ENCODE measurements at places on chromosomes 16 and 17.

GRCh38 chr17:1162116-1162855, 17.5 kb downstream of the ABR start:
- no peak for DNase-seq

DNA sequence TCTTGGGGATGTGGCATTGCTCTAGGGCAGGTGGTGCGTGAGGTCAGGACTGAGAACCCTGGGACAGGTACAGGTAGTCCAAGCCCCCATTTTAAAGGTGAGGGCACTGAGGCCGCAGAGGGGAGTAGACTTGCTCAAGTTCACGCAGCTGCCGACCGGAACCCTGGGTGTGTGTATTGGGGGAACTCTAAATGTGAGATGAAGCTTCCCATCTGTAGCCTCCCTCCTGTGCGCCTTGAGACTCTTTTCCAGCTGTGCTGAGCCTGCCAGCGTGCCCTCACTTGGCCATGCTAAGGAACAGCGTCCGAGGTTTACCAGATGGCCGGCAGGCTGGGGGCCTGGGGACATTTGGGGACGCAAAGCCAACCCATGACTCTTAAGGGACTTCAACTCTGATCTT, 79.0 kb upstream of the CDC42EP4 start:
- no peak for DNase-seq

DNA sequence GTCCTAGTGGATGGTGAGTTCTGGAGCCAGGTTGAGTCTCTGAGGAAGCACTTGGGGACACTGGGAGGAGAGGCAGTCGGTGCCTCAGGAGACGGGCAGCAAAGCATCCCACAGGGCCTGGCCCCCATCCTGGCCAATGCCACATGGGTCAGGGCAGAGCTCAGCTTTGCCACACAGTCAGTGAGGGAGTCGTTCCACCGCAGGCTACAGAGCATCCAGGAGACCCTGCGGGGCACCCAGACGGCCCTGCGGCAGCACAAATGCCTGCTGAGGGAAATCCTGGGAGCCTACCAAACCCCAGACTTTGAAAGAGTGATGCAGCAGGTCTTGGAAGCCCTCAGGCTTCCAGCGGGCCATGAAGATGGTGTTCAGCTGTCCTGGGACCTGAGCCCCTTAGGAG, 39.7 kb downstream of the PLD6 start:
- no peak for DNase-seq

DNA sequence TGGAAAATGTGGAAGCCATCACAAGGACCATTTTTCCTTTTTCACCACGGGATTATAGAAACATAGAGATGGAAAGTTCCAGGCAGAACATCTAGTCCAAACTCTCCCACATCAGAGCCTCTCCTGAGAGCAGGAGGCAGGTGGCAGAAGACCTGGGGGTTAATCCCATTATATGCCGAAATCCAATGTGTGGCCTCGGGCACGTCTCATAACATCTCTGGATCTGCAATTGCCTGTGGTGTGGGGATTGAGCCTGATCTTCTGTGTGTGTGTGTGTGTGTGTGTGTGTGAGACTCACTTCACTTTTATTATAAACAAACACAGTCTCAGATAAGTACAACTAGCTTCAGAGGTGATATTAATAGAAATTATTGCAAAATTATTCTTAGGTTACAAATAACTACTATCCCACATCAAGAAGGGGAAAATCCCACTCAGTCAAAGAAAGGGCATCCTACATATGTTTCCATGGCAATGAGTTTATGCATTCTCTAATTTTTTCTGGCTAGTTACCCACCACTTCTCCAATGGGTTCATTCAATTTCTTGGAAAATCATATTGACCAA, 199.1 kb downstream of the FOXL1 start:
- no peak for DNase-seq

- no peak for DNase-seq
Measured at GRCh38 chr17:72523491-72523890, 402.7 kb downstream of the SOX9 start.

DNA sequence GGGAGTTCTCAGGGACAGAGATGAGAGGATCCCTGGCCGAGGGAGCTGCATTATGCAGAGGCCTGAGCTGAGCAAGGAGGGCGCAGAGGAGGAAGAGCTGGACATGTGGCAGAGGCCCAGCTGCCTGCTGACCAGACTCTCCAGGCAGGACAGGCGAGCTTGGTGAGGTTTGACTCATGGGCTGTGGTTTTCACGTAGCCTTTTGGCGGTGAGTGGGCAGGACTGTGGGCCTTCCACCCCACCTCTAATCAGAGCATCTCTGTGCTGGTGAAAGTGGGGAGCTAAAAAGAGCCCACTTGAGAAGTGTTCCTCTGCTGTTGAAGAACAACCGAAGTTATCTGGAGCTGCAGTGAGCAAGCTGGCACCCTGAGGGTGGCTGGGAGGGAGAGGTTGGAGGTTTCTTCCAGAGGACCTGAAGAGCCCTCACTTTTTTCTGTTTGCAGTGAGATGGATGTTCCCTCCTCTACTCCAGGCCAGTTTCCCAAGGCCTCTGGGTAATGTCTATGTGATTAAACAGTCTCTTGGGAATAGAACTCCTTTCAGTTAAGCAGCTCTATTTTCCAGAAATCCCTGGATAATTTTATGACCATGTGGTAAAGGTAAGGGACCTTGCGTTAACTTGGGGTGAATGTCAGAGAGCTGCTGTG, 11.9 kb downstream of the EPN2 start:
- no peak for DNase-seq

- DNase-seq, result no peak
Measured at GRCh38 chr17:73785958-73786743, 141.9 kb upstream of the SDK2 start.

GRCh38 chr17:65235284-65235683, 98.1 kb downstream of the RGS9 start:
- no peak for DNase-seq

DNA sequence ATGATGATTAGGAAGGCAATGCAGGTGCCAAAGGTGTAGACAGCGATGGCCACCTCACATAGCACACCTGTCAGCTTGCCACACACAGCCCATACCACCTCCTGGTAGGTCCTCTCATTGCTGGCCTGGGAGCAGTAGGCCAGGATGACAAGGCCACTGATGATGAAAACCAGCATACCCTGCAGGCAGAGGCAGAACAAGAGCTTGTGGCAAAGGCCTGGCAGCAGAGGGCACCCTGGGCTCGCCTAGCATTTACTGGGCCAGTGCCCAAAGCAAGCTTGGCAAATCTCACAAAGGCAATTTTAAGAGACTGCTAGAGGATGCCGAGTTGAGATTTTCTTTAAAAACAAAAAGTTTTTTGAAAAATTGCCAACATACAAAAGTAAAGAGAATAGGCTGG, 5.9 kb downstream of the SLC38A7 start:
- no peak for DNase-seq

DNA sequence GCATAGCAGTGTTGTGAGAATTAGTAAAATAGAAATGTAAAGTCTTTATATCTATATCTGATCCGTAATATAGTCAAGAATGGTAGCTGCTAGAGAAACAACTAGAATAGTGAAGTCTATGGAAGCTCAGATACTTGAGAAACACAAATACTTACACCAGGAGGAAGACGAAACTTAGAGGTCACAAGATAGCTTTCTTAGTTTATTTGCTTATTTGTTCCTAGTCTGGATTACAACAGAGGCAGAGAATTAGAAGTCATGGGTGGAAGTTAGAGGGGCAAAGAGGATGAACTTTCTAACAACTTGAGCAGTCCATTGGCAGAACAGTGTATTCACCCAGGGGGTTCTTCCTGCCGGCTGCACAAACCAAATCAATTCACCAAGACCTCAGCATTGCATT, 13.9 kb downstream of the GNGT2 start:
- no peak for DNase-seq

- no peak for DNase-seq
Measured at GRCh38 chr17:4710693-4711634, 532 bp downstream of the ARRB2 start.

DNA sequence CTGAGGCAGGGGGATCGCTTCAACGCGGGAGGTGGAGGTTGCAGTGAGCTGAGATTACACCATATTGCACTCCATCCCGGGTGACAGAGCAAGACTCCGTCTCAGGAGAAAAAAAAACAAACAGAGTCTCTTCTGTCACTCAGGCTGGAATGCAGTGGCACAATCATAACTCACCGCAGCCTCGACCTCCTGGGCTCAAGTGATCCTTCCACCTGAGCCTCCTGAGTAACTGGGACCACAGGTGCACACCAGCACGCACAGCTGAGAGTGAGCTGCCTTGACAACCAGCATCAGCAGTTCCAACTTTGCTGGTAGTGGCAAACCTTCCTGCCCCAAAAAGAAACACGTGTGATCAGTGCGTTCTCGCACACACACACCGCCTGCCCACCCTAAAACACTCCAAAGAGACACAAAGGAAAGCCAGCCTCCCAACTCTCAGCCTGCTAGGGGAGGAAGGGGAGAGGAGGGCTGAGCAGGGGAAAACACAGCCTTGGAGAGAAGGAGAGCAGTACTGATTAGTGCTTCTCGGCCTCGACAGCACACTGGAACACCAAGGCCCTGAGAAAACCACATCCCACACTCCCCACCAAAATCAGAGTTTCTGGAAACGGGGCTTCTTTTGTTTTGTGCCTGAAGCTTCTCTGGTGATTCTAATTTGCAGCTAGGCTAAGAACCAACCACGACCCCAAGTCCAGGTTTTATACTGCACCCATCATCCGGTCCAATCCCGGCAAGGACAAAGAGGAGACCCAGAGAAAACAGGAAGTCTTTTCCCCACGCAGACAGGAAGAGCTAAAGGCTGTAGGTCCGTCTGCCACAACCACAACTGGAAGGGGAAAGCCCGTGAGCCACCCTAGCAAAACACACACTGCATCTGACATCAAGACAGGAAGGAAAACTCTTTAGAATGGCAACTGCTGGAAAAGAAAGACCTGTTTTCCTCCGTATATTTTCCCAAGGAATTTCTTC, 28.8 kb downstream of the ZCCHC14 start:
- DNase-seq, result no peak

DNA sequence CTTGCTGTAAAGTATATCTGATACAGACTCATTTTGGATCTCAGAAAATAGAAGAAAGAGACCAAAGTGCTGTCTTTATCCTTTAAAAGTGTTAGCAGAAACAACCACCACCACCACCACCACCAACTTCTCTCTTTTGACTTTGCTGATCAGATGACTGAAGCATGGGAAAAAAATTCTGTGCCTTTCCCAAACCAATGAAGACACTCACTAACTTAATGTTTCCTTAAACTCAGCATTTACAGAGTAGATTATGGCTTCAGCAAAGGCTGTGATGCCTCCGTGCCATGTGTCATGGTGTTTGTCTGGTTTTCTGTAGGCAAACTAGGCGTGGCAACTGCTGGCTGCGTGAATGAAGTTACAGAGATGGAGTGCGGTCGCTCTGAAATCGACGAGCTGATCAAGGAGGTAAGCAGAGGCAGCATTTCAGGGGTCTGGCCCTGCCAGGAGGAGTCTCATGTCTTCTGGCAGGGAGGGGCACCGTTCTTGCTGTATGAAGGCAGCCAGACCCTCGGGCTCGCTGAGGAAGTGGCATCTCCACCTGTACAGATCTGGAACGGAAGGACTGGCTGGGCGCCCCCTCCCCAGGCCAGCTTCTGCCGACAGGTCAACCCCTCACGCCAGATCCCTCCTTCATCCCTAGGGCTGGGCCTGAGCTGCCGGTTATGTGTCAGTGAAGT, 12.4 kb downstream of the IRF8 start:
- no peak for DNase-seq

- no peak for DNase-seq
Measured at GRCh38 chr16:49726155-49726554, 129.8 kb downstream of the ZNF423 start.

DNA sequence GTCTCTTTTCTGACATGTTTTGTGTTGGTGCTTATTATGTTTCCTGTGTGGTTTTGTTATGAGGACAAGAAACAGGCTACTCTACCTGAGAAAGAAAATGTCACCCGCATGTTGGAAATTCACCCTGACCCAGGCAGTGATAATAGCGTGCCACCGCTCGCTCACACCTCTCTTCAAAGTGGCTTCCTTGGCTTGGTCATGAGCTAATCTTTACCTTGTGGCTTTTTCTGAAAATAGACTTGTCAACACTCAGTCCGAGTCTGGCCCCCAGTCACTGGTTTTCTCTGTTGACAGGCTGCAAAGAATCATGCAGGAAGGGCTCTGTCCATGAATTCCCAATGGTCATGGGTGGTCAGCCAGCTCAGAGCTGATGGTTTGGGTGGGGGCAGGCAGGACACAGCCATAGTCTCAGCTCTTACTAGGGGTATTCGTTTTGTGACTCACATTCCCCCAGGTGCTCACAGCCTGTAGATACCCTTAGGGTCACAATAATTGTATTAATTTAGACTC, 121.3 kb upstream of the CACNG5 start:
- no peak for DNase-seq

GRCh38 chr17:43663383-43663782, 1.7 kb upstream of the MEOX1 start:
- no peak for DNase-seq

DNA sequence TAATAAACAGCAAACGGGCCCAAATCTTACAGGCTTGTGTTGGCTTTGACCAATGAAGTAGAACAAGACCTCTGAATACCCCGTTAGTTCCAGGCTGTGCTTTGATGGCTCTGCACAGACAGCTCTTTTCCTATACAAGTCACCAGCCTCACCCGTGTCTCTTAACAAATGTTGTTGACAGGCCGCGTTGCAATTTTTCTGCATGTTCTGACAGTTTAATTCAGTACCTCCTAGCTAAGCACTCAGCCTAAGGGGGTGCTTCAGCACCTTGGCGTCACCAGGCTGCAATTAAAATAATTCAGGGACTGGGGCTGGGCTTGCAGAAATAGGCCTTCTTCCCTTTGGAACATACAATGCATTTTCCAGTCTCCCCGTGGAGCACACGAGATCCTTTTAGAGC, 500.1 kb downstream of the MAF start:
- DNase-seq, result no peak

DNA sequence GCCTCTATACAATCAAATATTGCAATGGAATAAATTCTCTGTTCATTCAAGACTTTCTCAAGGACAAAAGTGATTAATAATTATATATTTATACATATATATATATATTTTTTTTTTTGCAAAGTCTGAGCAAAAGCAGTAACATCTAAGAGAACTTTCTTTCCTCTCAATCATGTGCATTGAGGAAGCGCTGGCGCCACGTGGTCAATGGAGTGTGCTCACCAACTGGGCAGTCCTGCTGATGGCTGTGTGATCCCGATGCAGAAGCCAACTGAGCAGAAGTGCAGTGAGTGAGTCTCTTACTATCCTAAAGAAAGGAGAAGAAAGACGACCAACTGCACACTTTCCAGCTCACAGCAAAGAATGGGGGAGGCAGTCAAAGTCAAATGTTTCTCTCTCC, 37.2 kb upstream of the ULK2 start:
- DNase-seq, result no peak

DNA sequence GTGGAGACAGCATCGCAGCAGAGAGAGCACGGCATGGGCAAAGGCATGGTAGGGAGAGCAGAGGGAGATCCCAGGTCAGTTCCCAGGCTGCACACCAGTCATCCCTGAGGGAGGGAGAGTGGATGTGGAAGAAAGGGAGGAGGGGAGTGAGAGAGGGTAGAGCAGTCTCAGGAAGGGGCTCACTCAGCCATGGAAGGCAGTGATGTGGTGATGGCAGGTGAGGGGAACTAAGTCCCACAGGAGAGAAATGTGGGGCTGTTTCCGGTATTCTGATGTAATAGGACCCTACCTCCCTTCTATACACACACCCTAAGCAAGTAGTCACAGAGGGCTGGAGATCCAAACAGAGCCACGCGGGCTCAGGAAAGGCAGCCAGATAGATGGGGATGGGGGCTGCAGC, 500.3 kb upstream of the CDH11 start:
- DNase-seq, result no peak

- no peak for DNase-seq
Measured at GRCh38 chr17:66268247-66268927, 34.0 kb upstream of the PRKCA start.
